ENCODE measurements at places on chromosomes 5 and 9. TPM values are rescaled to one million over a fixed set of nuclear protein-coding genes. Genes with fewer than 3 reads are reported as not detected.

The HTR1A gene
- total RNA-seq = not detected

DNA sequence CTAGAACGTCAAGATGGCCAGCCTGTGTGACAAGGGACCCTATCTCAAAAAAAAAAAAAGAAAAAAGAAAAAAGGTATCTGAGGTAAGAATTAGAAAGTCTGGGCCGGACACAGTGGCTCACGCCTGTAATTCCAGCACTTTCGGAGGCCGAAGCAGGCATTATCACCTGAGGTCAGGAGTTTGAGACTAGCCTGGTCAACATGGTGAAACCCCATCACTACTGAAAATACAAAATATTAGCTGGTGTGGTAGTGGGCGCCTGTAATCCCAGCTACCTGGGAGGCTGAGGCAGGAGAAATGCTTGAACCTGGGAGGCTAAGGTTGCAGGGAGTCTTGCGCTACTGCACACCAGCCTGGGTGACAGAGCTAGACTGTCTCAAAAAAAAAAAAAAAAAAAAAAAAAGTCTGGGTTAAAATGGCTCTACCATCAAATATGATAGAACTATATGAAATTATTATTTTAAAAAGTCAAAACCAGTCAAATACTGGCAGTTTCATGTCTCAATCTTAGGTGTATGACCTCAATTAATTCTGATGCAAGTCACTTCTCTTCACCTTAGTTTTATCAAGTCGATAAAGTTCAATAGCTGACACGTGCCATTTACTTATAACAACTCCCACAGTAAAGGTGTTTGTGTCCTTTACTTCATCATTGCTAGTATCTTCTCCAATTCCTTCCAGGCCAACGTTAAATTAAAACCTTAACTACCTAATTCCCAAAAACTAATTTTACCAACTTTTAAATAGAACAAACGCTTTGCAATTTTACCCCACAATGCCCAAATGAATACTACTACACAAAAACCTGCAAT lies 1.1 kb downstream of the RPS23 start:
- no peak for DNase-seq

DNA sequence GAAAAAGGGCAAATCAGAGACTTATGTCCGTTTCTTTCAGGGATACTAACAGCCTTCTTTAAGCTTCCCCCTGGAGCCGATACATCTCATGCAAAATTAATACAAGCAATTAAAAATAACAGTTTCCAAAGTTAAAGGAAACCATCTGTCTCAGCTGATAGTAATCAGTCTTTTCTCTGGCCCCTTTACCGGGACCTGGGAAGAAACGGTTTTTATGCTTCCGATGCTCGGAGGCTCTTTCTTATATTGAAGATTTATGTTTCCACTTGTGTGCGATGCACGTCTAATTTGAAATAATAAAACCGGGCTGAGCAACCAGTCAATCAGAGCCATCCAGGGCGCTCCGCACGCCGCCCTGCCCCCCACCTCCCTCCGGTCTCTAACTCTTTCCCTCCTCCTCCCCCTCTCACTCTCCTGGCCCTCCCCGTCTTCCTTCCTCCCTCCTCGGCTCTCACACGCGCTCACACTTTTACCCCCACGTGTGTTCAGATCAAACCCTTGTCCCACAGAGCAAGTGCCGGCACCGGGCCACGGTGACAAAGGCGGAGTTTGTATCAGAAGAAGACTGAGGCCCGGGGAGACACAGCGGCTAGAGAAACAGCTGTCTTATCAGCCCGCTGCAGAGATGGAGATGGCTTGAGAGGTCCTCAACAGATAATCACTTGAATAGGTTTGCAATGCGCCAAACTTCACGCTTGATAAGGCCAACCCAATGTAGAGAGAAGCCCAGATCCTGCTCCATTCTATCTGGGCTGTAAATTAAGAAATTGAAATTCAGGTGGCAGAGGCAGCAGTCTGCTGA lies 5.1 kb upstream of the ELAVL2 start:
- no peak for DNase-seq

GRCh38 chr5:174807471-174807870 lies 83.1 kb downstream of the MSX2 start:
- no peak for DNase-seq

- DNase-seq = no peak
Observed at GRCh38 chr5:71882826-71883741, 164.0 kb downstream of the CARTPT start.

The PCDHA1 gene
- not detected for total RNA-seq

GRCh38 chr5:150556106-150556505 lies 48.2 kb downstream of the NDST1 start:
- DNase-seq = no peak

- DNase-seq = no peak
Observed at GRCh38 chr5:132335402-132335801, 34.1 kb upstream of the SLC22A5 start.

The IFNE gene
- total RNA-seq = not detected

The EIF4E1B gene
- not detected for total RNA-seq

The PLPPR1 gene
- total RNA-seq = 4.3 TPM

The F12 gene
- total RNA-seq = 0.49 TPM

The PDE6A gene
- not detected for total RNA-seq

The RGP1 gene
- total RNA-seq = 28.9 TPM

The F2RL2 gene
- total RNA-seq = 0.89 TPM

The GSN gene
- 1,757 TPM for total RNA-seq

The FBXW11 gene
- 67.7 TPM for total RNA-seq

GRCh38 chr5:172666251-172666650 lies 25.2 kb downstream of the NEURL1B start:
- no peak for DNase-seq

The SH3TC2 gene
- 59.1 TPM for total RNA-seq

- no peak for DNase-seq
Observed at GRCh38 chr5:89968958-89969381, 440.6 kb downstream of the CETN3 start.

- no peak for DNase-seq
Observed at GRCh38 chr5:56152437-56152836, 80.7 kb downstream of the ANKRD55 start.

GRCh38 chr5:107864793-107865192 lies 194.1 kb upstream of the EFNA5 start:
- no peak for DNase-seq

The EGFLAM gene
- 48.2 TPM for total RNA-seq

DNA sequence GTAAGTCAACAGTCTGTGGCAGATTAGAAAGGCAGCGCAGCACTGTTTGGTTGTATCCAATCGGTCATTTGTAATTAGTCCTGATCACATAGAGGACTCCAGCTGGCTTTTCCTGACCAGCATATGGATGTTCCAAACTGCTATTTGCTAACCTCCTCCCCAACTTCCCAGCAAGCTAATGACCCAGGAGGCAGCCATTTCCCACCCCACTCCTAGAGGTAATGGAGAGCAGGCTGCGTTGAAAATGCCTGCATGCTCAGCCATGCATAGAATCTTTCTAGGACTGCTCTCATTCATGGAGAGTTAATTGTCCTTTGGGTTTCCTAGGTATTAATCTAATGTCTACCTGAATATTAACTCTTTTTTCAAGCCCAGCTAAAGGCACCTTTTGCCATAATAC lies 850.6 kb upstream of the WWC1 start:
- no peak for DNase-seq

- no peak for DNase-seq
Observed at GRCh38 chr5:135438636-135439221, 8.4 kb downstream of the DCANP1 start.

DNA sequence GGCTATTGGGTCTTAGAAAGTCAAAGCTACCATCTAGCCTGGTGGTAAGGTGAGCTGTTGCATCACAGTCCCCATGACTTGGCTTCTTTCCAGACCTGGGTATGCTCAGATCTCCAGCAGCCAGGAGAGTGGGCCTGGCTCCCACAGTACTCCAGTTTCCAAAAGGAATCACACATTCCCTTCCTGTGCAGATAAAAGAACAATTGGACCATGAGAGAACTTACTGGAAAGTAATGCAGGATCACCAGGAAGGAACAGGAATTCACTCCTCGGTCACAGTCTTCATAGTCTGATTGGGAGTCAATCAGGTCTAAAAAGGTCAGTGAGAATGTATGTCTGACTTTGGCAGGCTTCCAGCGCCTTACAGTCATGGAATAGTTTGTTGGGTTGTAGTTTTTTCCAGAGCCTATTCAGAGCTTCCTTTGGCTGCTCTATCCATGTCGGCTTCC lies 47.8 kb upstream of the CD180 start:
- no peak for DNase-seq

DNA sequence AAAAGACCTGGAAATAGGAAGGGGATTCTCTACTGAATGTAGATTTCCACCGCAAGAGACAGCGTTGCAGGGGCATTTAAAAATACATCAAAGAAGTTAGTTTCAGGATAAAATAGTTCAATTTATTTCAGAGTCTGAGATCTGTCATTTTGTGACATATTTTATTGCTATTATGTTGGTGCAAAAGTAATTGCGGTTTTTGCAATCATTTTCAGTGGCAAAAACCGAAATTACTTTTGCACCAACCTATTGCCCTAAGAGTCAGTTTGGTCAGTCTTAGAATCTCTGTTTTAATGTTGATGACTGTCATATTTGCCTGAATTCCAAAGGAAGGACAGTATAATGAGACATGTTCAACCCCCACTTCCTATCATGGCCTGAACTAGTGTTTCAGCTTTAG lies 219.5 kb upstream of the CDH10 start:
- DNase-seq = no peak

The SPOCK1 gene
- total RNA-seq = 52.4 TPM

DNA sequence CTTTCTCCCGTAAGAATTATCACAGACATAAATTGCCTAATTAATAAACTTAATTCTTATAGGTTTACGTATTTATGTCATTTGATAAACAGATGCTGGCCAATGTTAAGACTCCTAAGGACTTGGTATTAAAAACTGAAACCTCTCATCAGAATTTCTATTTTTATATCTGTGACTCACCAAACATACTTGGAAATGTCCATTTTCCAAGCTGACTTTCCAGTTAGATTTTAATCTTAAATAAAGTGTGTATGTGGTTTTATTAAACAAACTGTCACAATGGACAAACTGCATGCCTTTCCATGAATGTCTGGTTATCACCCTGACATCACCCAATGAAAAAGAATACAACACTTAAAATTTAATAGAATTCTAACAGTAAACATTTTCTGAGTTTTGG lies 12.6 kb upstream of the COL23A1 start:
- DNase-seq = no peak

GRCh38 chr5:56169281-56169680 lies 63.8 kb downstream of the ANKRD55 start:
- no peak for DNase-seq

DNA sequence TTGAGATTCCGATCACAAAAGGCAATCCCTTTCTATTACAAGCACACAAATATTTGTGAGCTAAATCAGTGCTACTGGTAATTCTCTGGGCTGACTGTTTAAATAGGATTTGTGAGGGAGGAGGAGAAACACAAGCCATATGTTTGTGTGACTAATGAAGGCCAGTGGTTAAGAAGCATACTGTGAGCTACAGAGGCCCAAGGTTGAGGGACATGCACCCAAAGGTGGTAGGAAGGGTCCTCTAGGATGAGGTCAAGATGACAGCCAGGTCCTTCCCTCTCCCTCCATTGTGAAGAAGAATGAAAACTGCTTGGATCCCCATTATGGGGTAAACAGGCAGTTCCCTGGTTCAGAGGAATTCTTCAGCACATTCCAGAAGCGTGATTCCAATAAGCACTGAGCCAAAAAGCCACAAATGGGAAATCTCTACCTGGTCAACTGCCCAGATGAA lies 83.9 kb downstream of the SPOCK1 start:
- DNase-seq = no peak

The C5orf52 gene
- not detected for total RNA-seq

The WNT8A gene
- not detected for total RNA-seq

The LCN10 gene
- 5.5 TPM for total RNA-seq

Measured in sciatic nerve (tissue), 2 donors.